ENCODE measurements at places on chromosomes 5 and 9.

DNA sequence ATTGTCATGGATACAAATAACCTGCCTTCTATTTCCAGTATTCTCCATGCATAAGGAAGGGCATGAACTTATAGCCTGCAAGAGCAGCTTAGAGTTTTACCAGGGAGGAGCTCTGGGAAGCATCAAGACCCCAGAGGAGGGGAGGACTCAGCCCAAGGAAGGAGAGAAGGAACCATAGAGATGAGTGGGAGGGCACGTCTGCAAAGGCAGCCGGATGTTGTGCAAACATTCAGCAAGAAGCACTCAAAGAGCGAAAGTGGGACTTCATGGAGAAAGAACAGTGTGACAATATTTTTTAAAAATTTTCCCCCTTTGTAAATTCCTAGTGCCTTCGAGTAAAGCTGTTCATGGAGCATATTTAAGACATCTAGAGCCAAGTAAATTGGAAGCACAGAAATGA lies 270.1 kb upstream of the PTGER4 start:
- H3K4me1 ChIP-seq: peaks cover 58% of the 10 kb centered on the region
- DNase-seq: no peak
- H3K4me3 ChIP-seq: no peak overlapping the region
- H3K27me3 ChIP-seq: no peaks in the 10 kb centered on the region

- no peaks in the 10 kb centered on the region for H3K36me3 ChIP-seq
- no peaks in the 10 kb centered on the region for H3K4me1 ChIP-seq
- no peak overlapping the region for H3K27ac ChIP-seq
- no peak for DNase-seq
Measured at GRCh38 chr9:6877671-6878161, 119.9 kb downstream of the KDM4C start.

GRCh38 chr9:6880626-6881025 lies 122.9 kb downstream of the KDM4C start:
- no peaks in the 10 kb centered on the region for H3K36me3 ChIP-seq
- H3K27ac ChIP-seq: no peak overlapping the region
- no peaks in the 10 kb centered on the region for H3K27me3 ChIP-seq
- H3K4me3 ChIP-seq: no peak overlapping the region
- DNase-seq: no peak

- H3K36me3 ChIP-seq: no peaks in the 10 kb centered on the region
- no peak overlapping the region for H3K27ac ChIP-seq
- H3K4me3 ChIP-seq: no peak overlapping the region
Measured at GRCh38 chr5:6078881-6079280, 299.5 kb downstream of the MED10 start.

DNA sequence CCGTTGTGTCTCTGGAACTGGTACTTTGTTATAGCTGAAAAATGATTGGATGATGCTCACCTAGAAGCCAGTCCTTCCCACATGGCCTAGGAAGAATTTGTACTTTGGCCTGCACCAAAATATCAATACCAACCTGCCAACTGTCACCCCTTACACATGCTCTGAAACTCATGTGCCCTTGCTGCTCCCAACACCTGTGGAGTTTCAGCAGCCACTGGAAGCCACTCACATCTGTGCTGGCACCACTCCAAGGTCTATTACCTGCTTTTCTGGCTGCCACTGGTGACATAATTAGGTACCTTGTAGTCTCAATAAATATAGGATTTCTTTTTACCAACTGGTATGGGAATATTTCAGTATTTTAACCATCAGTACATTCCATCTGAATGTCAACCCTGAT lies 363.6 kb downstream of the SH3GL2 start:
- H3K4me3 ChIP-seq: no peak overlapping the region
- H3K36me3 ChIP-seq: no peaks in the 10 kb centered on the region
- no peaks in the 10 kb centered on the region for H3K27me3 ChIP-seq

DNA sequence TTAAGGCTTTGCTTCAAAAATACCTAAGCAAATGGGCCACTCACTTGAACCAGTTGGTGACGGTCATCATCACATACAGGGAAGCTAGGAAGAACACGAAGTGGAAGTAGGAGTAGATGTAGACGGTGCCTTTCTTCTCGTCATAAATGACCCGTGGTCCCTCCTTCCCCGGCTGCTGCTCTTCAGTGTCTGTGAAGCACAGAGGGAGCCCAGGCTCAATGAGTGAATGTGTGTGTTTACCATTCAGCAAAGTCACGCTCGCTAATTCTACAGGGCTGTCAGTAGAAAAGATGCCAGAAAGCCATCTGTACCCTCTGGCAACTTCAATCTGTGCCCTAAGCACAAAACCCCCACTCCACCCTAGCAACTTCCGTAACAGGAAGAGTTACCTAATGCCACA lies 109.8 kb downstream of the SERINC5 start:
- no peak overlapping the region for H3K4me3 ChIP-seq
- no peaks in the 10 kb centered on the region for H3K4me1 ChIP-seq

DNA sequence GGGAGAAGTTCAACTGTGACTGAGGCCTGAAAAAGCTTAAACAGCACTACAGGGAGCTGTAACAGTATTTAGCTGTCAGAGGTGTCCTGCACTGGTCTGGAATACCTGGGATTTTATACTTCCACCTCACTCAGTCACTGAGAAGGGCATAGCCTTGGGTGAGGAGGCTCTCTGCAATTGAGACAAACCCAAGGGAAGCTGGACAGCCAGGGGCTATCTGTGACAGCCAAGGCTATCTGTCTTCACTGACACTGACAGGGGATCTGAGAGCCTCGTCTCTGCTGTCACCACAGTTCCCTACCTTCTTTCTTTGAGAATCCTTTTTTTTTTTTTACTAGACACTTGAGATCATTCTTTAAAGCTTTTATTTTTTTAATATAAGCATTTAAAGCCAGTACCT lies 356.2 kb upstream of the CD180 start:
- DNase-seq: no peak
- no peaks in the 10 kb centered on the region for H3K4me1 ChIP-seq
- no peak overlapping the region for H3K27ac ChIP-seq

GRCh38 chr5:132979367-132979940 lies 16.0 kb upstream of the AFF4 start:
- no peaks in the 10 kb centered on the region for H3K36me3 ChIP-seq
- DNase-seq: no peak
- no peak overlapping the region for H3K4me3 ChIP-seq
- peaks cover 4% of the 10 kb centered on the region for H3K4me1 ChIP-seq
- no peaks in the 10 kb centered on the region for H3K27me3 ChIP-seq

DNA sequence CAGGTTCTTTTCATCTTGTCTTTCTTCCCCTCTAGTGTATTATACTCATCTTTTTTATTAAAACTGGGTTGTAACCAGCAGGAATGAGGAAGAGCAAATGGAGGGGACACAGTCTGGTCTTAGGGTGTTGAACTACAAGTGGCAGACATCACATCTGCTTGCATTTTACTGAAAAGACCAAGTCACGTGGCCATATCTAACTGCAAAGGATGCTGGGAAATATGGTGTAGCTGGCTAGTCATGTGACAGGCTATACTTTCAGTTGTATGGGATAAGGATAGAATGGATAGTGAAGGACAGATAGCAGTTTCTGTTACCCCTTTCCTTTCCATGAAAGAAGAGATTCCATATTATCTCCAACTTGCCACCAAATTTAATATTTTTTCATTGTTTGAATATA lies 13.0 kb upstream of the FGD3 start:
- H3K27me3 ChIP-seq: no peaks in the 10 kb centered on the region
- DNase-seq: no peak
- H3K27ac ChIP-seq: no peak overlapping the region
- no peaks in the 10 kb centered on the region for H3K4me1 ChIP-seq

DNA sequence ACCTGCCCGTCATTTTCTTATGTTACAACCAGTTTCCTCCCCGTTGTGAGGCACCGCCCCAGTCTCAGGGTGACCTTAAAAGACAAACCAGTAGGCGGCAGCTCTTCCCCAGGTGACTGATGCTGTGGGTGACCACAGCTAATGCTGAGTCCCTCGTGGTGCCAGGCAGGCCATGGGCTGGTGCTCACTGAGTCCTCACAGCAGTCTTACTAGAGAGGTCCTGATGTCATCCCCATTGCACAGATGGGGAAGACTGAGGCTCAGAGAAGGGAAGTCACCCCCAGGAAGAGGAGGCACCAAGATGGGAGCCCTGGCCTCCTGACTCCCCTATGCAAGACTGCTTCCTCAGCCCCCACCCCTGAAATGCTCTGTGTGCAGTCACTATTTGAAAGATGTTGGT lies 978 bp downstream of the CFAP157 start:
- DNase-seq: no peak
- no peaks in the 10 kb centered on the region for H3K27me3 ChIP-seq
- no peaks in the 10 kb centered on the region for H3K4me1 ChIP-seq
- H3K4me3 ChIP-seq: no peak overlapping the region

DNA sequence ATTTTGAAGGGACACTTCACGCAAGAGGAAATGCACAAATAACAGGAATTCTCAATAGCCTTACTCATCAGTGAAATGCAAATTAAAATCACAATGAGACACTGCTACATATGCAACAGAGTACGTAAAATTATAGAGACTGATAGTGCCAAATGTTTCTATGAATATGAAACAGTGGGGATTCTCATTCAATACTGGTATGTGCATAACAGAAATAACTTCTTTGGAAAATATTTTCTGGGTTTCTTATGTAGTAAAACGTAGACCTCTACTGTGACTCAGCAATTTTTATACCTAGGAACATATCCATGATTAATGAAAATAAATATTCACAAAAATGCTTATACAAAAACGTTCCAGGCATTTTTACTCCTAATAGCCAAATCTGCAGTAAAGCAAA lies 1625.2 kb downstream of the MAT2B start:
- no peak overlapping the region for H3K27ac ChIP-seq
- H3K36me3 ChIP-seq: no peaks in the 10 kb centered on the region
- no peak for DNase-seq
- no peaks in the 10 kb centered on the region for H3K27me3 ChIP-seq

DNA sequence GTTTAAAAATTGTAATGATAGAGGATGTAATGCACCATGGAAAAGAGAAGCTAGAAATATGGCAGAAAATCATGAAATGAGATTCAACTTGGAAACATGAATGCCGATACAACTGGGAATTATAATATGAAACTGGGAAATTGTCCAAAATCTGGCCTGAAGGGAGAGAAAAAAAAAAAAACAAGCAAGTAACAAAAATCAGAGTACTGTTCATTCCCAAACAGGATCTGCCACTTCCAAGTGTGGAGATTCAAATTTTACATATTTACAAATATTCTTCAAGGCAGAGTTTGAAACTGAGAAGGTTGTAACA lies 56.6 kb upstream of the MOCS2 start:
- DNase-seq: no peak
- H3K4me1 ChIP-seq: peaks cover 4% of the 10 kb centered on the region
- no peaks in the 10 kb centered on the region for H3K36me3 ChIP-seq
- H3K27me3 ChIP-seq: no peaks in the 10 kb centered on the region

DNA sequence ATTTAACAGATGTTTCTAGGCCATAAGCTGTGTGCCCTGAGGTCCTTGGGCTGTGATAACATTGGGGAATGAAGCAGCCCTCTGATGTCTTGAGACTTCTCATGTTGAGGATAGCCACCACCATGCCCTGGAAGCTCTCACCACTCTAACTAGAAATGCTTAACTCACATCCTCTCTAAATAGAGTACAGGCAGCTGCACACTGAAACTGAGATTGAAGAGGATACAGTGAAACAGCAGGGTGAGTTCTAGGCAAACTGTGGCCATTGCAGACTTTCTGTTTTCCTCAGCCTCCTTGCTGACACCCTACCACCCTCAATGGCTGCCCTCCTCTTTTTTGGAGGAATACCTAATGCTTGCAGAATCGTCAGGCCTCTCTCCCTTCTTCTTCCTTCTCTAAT lies 22.4 kb downstream of the UTP15 start:
- H3K4me1 ChIP-seq: peaks cover 18% of the 10 kb centered on the region
- H3K36me3 ChIP-seq: peaks cover 5% of the 10 kb centered on the region
- H3K4me3 ChIP-seq: no peak overlapping the region
- no peaks in the 10 kb centered on the region for H3K27me3 ChIP-seq
- DNase-seq: no peak

GRCh38 chr9:31639451-31639850 lies 745.0 kb upstream of the ACO1 start:
- H3K36me3 ChIP-seq: no peaks in the 10 kb centered on the region
- no peaks in the 10 kb centered on the region for H3K27me3 ChIP-seq
- H3K4me3 ChIP-seq: no peak overlapping the region
- H3K27ac ChIP-seq: no peak overlapping the region
- no peak for DNase-seq

- peaks cover 18% of the 10 kb centered on the region for H3K4me1 ChIP-seq
- peak; percentile 88 for DNase-seq
- no peaks in the 10 kb centered on the region for H3K27me3 ChIP-seq
- H3K4me3 ChIP-seq: peak overlapping the region; percentile 79
- H3K27ac ChIP-seq: peak overlapping the region; percentile 91
Measured at GRCh38 chr9:96417051-96417586, 1.1 kb downstream of the ZNF367 start.

GRCh38 chr5:148542812-148543211 lies 111.5 kb downstream of the HTR4 start:
- H3K27me3 ChIP-seq: no peaks in the 10 kb centered on the region
- no peaks in the 10 kb centered on the region for H3K36me3 ChIP-seq
- no peaks in the 10 kb centered on the region for H3K4me1 ChIP-seq
